ENCODE measurements at places on chromosomes 12 and 14. TPM values are rescaled to one million over a fixed set of nuclear protein-coding genes. Genes with fewer than 3 reads are reported as not detected.

- no peak for DNase-seq
These were observed 802.6 kb downstream of the DIO2 start for GRCh38 chr14:79408696-79409095.

DNA sequence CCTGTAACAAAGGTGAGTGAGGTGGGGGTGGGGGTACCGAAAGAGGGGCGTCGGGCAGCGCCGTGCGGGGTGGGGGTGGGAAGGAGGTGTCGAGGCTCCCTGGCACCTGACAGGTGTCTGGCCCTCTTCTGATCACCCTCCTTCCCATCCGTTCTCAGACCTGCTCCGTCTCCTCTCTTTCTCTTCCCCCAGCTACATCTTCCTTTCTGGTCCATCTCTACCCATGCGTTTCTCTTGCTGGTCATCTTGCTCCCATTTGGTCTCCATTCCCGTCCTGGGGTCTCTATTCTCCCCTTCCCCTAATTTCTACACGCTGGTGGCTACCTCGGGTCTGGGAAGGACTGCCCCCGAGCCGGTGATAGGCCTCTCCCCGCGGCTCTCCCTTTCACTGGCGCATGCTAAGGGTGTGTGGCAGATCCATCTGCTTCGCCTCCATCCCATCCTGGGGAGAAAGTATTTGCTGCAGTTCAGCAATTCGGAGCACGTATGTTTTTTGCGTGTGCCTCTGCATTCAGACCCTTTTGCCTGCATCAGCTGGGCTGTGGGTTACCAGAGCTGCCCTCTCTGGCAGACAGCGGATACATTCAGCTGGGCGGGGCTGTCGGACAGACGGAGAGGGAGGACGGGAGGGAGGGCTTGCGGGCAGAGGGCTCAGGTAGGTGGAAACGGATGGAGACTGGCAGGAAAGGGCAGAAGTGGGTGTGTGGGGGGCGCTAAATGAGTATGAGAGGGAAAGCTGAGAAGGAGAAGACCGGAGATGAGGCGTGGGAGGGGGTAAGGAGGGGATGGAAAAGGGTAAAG is 730 bp downstream of the CLSTN3 start:
- DNase-seq, result peak; percentile 35

GRCh38 chr12:95959107-95959506 is 16.0 kb downstream of the AMDHD1 start:
- peak; percentile 31 for DNase-seq

GRCh38 chr14:92494512-92494911 is 19.1 kb upstream of the RIN3 start:
- no peak for DNase-seq

GRCh38 chr12:113837084-113837483 is 129.0 kb downstream of the RBM19 start:
- no peak for DNase-seq

- DNase-seq, result no peak
These were observed 111.7 kb downstream of the SLC8A3 start for GRCh38 chr14:70077005-70077404.

DNA sequence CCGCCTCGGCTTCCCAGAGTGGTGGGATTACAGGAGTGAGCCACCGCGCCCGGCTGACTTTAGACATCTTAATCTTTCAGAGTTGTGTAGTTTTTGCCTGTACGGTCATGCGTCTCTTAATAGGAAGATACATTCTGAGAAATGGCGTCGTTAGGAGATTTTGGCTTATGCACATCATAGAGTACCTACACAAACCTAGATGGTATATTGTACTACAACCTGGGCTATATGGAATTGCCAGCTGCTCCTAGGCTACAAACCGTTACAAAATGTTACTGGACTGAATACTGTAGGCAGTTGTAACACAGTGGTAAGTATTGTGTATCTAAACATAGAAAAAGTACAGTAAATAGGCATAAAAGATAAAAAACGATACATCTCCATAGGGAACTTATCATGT is 1.3 kb downstream of the TSFM start:
- no peak for DNase-seq

- DNase-seq, result peak; percentile 55
These were observed 41.3 kb downstream of the STK38L start for GRCh38 chr12:27285403-27285802.

- DNase-seq, result no peak
These were observed 46.2 kb upstream of the RIMBP2 start for GRCh38 chr12:130762319-130762675.

DNA sequence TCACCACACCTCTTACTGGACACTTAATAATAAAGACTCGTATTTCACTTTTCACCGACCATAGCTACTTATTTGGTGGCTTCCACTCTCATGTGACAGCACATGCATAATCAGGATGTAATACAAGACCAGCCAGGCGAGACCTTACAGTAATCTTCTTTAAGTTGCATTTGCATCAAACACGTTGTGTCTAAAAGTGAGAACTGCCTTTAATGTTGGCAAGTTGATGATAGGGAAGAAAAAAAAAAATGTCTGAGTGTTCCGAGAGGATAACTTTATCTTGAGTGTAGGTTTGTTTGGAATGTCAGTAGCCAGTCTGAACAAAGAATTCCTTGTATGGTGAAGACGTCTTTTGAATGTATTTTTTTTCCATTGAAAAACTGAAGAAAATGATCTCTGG is 440.4 kb downstream of the ADAMTS20 start:
- DNase-seq, result no peak

- DNase-seq, result no peak
These were observed 45.0 kb upstream of the STRN3 start for GRCh38 chr14:31071151-31071550.

DNA sequence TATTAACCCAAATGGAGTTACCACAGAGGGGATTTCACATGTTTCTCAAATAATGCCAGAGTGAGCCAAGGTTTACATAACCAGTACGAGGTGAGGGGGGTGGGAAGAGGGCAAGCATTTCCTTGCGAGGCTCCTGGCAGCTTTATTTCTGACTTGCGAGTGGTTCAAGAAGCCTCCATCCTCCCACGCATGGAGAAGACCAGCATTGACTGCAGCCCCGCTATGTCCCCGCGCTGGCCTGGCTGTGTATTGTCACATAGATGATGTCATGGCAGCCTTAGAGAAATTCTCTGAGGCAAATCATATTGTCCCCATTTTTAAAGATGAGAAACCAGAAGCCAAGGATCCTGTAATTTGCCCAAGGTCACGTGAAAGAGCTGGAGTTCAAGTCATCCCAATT is 188.2 kb downstream of the CACNA1C start:
- DNase-seq, result no peak

GRCh38 chr14:51444353-51445000 is 204.4 kb downstream of the TMX1 start:
- no peak for DNase-seq

DNA sequence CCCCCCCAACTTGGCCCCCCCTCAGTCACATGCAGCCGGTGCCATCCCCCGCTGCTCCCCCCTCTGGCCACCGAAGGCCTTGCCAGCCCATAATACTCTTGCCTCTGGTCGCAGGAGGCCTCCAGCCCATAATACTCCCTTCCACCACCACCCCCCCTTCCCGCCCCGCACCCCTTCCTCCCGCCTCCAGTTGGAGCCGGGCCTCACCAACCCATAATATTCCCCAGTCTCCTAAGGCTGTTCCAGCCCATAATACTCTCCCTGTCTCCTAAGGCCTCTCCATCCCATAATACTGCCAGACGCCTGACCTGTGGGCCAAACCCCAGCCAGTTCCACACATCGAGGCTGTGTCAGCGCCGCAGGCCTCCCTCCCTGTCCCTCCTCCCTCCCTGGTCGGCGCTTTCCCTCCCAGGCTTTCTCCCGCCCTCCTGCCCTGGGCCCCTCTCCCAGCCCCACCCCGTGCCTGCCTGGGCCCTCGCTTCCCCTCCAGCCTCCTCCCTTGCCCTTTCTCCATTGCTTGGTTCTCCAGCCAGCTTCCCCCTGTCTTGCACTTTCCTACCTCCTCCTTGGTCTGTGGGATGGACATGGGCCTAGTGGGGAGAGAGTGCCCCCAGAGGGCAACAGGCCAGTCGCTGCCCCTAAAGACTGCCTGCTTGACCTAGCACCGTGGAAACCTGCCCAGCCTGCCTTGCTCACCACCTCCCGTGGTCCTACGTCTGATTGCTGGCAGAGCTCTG is 6.8 kb upstream of the CHD4 start:
- DNase-seq, result peak; percentile 87

- DNase-seq, result no peak
These were observed 13.7 kb downstream of the CHFR start for GRCh38 chr12:132873724-132874123.

GRCh38 chr12:32089586-32089985 is 17.1 kb upstream of the BICD1 start:
- no peak for DNase-seq

- DNase-seq, result peak; percentile 78
These were observed 60.5 kb upstream of the USP44 start for GRCh38 chr12:95611676-95612309.

GRCh38 chr14:93267149-93267711 is 60.2 kb downstream of the UBR7 start:
- no peak for DNase-seq

- no peak for DNase-seq
These were observed 46.2 kb downstream of the PAWR start for GRCh38 chr12:79644274-79645234.

DNA sequence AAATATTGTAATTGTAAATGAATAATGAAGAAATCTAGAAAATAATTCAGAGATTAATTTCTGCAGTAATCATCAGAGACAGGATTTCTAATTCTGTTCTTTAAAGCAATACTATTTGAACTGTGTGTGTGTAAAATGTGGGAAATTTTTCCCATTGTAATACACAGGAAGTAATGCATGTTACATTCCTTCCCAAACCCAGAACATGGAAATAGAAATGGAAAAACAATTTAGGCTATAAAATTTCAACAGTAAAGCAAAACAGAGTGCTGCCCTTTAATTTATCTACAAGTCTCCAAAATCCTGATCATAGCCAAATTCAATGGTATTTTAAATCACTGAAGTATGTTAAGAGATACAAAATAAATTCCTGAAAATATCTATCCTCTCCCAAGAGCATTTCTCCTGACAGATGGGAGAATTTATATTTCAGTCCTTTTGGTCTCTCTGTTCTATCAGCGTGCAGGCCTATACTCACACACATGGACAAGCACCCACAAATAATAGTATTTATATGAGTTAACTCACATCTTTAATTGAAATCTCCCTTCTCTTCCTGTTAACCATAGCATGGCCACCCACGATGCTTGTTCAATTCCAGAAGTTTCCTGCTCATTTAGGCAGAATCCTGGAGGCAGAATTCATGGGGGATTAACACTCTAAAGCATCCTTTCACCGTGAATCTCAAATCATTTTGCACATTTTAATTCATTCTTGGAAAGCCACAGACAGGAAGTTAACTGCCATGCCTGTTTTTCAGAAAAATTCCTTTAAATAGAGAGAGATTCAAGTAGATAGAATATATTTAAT is 1465.4 kb upstream of the FLRT2 start:
- peak; percentile 61 for DNase-seq

- DNase-seq, result no peak
These were observed 34.6 kb downstream of the PTPRO start for GRCh38 chr12:15356951-15357364.

GRCh38 chr12:12095021-12095420 is 24.3 kb downstream of the BCL2L14 start:
- DNase-seq, result peak; percentile 66

DNA sequence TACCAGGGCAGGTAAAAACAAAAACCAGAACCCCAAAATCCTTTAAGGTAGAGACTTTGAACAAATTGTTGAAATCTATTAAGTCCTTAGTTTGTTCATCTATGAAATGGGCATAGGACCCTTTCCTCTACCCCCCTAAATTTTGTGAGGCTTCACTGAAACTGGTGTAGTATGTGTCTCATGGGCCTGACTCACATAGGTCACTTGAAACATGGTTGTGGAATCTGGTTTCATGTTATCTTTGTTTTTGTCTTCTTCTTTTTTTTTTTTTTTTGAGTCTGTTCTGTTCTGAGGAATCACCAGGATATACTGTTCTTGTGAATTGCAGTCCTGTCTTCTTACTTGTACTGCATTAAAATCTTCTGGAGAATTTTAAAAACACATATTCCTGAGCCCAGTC is 202.2 kb downstream of the KTN1 start:
- no peak for DNase-seq

DNA sequence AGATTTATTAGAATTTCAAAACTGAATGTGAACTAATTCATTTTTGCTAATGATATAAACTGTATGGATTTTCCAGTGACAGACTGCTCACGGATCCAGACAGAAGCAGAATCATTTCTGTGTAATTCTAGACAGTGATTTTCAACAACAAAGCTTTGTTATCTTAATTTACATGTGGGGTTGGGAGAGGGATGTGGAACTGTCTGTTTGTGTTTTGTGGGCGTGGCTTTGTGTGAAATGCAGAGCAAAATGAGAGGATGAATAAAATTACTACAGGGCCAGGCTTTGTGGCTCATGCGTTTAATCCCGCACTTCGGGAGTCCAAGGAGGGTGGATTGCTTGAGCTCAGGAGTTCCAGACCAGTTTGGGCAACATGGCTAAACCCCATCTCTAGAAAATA is 834.7 kb downstream of the GALC start:
- DNase-seq, result no peak

- DNase-seq, result peak; percentile 92
These were observed 20.1 kb downstream of the CGRRF1 start for GRCh38 chr14:54529811-54530210.

- no peak for DNase-seq
These were observed 118.3 kb downstream of the SLC38A6 start for GRCh38 chr14:61099216-61099835.

- DNase-seq, result no peak
These were observed 22.5 kb downstream of the EML1 start for GRCh38 chr14:99815696-99816095.

GRCh38 chr12:67927324-67927723 is 61.9 kb upstream of the IFNG-AS1 start:
- no peak for DNase-seq

Gene CISTR
- total RNA-seq, result not detected

Gene CIDEB
- total RNA-seq, result 7.5 TPM

Gene KRT71
- total RNA-seq, result not detected

Gene PRR4
- 0.17 TPM for total RNA-seq

Gene CFAP73
- total RNA-seq, result not detected

Gene LRFN5
- total RNA-seq, result not detected

Gene SMIM41
- total RNA-seq, result not detected

Gene OAS2
- total RNA-seq, result 8.4 TPM

Gene TAS2R7
- not detected for total RNA-seq

Gene OLR1
- not detected for total RNA-seq

Gene ITGB7
- 0.34 TPM for total RNA-seq

Gene STON2
- total RNA-seq, result 100 TPM

Gene TNFAIP2
- total RNA-seq, result 94.6 TPM

Gene TMEM121
- 4.6 TPM for total RNA-seq

Gene KRT72
- total RNA-seq, result not detected

Gene INHBC
- not detected for total RNA-seq

Gene JPH4
- total RNA-seq, result not detected

Gene GPX2
- total RNA-seq, result not detected
